ENCODE measurements at places on chromosomes 1 and 21.

- DNase-seq = no peak
These were observed 5.2 kb upstream of the GIPC2 start for GRCh38 chr1:78040484-78041089.

- no peak for DNase-seq
These were observed 36.4 kb downstream of the HS2ST1 start for GRCh38 chr1:86950712-86951419.

GRCh38 chr1:97895278-97895677, 25.6 kb downstream of the DPYD start:
- no peak for DNase-seq

GRCh38 chr1:212536586-212536985, 72.0 kb upstream of the ATF3 start:
- no peak for DNase-seq

Measured in stimulated activated naive CD8-positive, alpha-beta T cell treated with anti-CD3 and anti-CD28 coated beads, Interleukin-15, Interleukin-2, amounts not matched to agents 100 U/mL and 50 U/mL, for 24 hours (primary cell).